Fibroblast of the aortic adventitia (primary cell): ENCODE measurements at places on chromosomes 3 and 15.

DNA sequence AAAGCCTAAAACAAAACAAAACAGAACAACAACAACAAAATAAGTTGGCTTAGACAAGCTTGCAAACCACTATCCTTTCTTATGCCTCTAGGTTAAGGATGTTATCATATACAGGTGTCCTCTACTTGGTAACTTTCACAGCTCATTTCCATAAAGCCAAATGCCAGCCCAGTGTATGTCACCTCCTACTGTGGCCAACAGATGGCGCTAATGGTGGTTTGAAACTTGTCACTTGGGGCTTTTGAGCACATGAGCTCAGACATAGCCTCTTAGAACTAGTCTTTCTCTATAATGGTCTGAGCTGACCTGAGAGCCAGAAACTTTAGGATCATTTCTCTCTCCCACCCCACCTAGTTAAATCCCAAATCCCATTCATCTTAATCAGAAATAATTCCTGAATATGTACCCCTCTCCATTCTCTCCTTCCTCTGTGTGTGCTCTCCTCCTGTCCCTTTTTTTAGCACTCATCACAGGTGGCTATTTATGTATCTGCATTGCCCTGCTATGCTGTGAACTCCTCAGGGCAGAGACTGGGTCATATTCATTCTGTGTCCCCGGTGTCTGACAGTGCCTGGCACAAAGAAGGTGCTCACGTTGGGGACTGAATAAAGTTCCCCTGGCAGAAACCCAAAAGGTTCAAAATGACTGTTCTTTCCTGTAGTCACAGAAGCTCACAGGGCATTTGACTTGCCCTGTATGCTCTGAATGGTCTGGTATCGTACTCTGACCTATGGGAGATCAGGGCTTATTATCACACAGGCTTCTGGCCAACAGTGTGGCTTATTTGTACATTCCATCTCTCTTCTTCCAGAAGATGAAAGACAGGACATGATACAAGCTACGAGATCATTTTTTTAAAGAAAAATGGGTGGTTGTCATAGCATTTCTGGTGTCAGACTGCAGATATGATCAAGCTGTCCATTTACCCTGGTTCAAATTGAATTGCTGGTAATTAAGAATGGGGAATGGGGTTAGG, 319.3 kb upstream of the AZI2 start:
- DNase-seq = peak; percentile 71

DNA sequence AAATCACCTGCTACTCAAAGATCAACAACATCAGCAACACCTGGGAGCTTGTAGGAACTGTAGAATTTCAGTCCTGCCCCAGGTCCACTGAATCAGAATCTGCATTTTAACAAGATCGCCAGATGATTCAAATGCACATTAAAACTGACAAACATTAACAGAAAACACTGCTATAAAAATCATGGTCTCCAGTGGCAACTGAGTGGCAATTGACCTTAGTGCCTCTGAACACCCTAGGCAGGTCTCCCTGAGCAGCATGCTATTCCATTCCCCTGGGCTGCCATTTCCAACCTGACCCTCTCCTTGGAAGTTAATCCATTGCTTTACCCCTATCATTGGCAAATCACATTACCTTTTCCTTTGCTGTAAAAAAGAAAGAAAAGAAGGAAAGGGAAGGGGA, 23.0 kb upstream of the TOP2B start:
- DNase-seq = no peak

- no peak for DNase-seq
Measured at GRCh38 chr3:184306341-184306972, 7.4 kb downstream of the PSMD2 start.

GRCh38 chr15:47876986-47877385, 159.7 kb downstream of the SEMA6D start:
- DNase-seq = no peak

DNA sequence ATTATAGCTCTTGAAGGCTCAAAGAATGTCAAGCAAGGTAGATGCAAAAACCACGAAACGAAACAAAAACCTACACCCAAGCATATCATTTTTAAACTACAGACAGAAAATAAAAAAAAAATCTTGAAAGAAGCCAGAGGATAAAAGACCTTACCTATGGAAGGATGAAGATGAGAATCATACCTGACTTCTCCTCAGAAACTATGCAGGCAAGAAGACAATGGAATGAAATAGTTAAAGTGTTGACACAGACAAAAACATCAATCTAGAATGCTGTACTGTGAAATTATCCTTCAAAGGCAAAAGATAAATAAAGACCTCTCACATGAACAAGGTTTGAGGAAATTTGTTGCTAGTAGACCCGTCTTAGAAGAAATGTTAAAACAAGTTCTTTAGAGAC, 372.0 kb downstream of the ZIC4 start:
- no peak for DNase-seq

DNA sequence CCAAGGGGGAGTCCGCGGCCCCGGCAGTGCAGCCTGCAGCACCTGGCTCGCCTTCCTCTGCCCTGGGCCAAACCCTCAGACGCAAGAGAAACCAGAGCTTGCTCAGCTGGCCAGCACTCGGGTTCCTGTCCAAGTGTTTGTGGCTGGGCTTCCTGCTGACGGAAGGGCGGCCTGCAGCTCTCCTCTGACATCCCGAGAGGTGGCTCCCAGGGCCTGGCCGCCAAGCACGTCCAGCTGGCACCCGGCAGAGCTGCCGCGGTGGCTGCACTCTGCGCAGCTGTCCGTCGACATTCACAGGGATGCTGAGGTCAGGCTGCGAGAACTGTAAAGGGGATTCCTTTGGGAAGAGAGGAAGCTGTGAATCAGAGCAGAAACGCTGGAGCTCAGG, 85.6 kb downstream of the CPN2 start:
- DNase-seq = peak; percentile 97

DNA sequence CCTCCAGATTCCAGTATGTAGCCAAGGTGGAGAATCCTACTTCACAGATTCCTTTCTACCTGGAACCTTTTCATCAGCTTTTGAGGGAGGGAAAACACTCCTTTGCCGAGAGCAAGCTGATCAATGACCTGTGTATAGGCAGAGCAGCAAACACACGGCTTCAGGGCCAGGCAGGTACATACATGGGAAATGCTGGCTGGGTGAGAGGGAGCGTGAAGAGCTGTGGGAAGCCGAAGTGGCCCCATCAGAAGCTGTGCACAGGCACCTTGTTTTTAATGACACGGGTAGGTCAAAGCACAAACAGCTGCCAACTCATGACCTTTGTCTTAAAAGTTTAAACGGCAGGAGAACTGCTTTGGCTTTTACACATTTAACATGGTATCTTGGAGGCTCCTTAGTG, 25.3 kb downstream of the STARD5 start:
- DNase-seq = no peak

GRCh38 chr3:167054926-167055325, 325.2 kb downstream of the ZBBX start:
- DNase-seq = no peak

DNA sequence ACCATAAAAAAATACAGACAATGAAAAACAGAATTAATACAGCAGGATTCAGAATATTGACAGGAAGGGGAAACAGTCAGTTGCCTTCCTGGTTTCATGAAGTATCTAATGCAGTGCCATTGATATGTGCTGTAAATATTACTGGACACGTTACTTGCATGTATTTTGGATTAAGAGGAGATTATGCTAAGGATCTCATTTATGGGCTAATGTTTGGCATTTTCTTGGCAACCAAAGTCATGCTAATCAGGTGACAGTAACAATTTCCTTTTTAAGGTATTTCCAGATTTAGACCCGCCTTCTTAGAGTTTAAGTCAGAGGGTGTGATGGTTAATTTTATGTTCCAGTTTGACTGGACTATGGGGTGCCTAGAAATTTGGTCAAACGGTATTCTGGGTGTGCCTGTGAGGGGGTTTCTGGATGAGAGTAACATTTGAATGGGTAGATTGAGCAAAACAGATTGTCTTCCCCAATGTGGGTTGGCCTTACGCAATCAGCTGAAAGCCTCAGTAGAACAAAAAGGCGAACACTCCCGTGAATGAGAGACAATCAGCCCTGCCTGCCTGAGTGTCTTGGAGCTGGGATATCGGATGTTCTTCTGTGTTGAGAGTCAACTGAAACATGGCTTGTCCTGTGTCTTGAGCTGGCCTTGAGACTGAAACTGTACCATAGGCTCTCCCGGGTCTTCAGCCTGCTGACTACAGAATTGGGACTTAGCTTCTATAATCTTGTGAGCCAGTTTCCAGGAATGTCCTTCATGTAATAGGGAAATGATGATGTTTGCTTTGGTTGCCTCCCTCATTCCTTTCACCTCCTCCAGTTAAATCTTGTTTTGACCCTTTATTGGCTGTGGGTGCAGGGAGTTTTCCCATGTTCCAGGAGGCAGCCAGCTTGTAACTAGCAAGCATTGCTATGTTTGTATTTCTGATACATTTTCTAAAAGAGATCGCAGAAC, 10.5 kb downstream of the SQOR start:
- peak; percentile 94 for DNase-seq

DNA sequence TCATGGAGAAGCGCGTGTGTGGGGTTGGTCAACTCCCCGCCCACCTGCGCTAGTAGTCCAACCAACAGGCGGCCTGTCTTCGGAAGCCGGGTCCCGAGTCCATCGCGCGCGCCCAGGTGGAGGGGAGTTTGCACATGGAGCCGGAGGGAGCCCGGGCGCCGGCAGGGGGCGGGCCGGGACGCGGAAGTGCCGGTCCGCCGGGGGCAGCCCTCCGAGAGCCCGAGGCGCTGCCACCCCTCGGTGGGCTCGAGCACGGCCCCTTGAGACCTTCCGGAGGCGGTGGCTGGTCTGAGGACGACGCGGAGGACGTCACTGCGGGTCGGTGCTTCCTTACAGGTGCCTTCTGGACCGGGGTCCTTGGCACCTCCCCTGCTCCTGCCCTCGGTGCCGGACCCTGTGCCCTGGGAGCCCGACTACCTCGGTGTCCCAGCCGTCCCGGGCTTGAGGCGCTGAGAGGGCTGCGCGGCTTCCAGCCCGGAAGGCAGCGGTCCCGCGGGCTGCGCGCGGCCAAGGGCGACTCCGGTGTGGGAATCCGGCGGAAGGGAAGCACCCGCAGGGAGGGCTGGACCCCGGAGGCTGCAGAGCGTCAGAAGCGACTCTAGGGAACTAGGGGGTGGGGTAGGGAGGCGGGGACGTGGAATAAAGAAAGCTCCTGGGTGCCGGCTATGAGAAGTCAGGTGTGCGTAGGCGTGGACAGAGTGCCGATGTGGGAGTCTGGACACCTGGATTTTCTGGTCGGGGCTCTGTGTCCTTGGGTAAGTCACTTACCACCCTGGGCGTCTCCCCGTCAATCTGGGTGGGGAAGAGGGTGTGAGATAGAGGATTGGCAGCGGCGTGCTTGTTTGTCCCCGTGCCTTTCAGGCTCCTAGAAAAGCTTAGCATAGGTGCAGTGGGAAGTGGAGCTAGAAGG, 212.3 kb downstream of the FGF12 start:
- DNase-seq = no peak

- peak; percentile 96 for DNase-seq
Measured at GRCh38 chr3:27681249-27681748, 40.8 kb downstream of the EOMES start.

DNA sequence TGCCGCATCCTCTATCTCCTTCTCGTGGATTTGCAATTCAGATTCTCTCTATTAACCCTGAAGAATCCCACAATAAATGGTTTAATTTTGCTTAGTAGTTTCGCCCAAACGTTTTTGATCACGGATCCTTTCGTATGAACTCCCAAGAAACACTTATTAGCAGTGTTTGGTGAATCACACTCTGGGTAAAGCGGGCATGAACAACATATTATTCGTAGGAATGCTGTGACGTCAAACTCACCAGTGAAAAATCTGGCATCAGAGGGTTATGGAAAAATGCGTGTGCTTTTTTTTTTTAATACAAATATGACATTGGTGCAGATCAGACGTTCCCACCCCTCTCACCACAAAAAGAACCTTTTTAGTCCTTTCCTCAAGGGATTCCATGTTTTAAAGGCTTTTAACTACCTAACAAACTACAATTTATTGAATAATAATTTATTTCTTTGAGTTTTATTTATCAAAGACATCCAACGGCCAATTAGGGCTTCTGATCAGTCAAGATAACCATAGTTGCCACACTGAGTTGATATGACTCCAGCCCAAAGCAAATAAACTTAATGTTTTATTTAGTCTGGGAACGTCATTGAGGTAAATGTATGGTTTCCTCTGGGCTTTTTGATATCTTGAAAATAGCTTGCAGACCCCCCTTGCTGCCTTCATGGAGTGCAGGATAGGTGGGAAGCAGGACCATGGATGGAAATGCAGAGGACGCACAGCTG, 45.5 kb upstream of the CGNL1 start:
- DNase-seq = no peak

- no peak for DNase-seq
Measured at GRCh38 chr15:20358066-20358778, 183.4 kb downstream of the GOLGA6L6 start.

DNA sequence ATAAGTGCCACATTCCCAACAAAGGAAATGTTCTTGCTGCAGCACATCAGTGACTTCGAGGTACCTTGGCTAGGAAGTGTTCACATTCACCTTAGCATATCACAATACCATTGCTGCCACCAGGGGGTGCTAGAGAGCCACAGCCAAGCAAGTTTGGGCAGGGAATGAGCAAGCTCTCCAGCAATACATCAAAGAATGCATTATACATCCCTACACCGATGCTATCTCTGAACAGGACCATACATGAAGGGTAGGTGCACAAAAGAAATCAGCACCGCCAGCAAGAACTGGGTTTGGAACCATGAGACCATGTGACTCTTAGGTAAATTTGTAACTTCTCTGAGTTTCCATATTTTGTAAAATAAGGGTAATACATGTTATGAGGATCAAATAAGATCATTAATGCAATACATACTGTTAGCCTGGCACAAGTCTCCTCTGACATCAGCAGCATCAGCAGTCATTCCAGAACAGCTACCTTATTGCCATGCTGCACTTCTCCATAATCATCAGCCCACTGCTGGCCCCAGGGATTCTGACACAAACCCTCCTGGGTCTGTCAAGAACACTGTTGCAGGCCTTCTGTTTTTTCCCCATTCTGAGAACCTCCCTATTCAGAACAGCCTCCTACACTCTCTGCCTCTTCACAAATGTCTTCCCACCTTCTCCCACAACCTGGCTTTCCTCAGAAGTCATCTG, 37.5 kb downstream of the RYK start:
- peak; percentile 81 for DNase-seq

DNA sequence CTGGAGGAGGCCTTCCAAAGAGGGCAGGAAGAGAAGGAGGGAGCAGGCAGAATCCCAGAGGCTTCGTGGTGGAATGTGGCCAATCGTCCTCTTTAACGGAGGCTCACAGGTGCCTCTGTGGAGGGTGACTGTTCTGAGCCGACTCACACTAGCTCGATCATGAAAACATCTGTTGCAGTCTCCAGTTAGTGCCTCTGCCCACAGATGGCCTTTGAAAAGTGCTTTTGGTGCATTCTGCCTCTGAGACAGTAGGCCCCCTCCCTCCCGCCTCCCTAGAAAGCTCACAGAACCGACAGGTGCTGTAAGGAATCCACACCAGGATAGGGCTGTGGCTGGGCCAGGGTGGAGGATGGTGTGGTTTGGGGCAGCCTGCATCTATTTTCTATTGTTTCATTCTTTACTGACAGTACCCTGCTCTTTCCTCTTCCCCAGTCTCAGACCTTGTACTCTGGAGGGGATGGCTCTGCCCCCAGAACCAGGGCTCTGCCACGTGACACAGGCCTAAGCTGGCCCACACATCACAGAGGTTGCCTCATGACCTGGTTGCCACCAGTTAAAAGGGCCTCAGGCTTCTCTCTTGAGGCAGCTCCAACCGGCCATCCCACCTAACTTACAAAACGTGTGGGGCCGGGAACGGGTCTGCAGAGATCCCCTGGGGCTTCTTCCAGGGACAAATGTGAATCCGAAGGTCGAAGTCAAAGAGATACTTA, 27.2 kb upstream of the PIGZ start:
- DNase-seq = no peak
